CD4-positive, CD25-positive, alpha-beta regulatory T cell (primary cell): ENCODE measurements at places on chromosomes 6 and 20. TPM values are rescaled to one million over a fixed set of nuclear protein-coding genes. Genes with fewer than 3 reads are reported as not detected.

Gene FAM184A
- 7.7 TPM for total RNA-seq

Gene ME1
- not detected for total RNA-seq

Gene DPPA5
- not detected for total RNA-seq

Gene PRICKLE4
- not detected for total RNA-seq

Gene FAXC
- not detected for total RNA-seq

Gene LTV1
- total RNA-seq: 24.2 TPM

Gene AKAP12
- 0.30 TPM for total RNA-seq

Gene CST7
- total RNA-seq: 30.7 TPM

Gene CPNE5
- total RNA-seq: 4.3 TPM

Gene EPHA7
- not detected for total RNA-seq

Gene TRAPPC3L
- total RNA-seq: 0.37 TPM

Gene SIM1
- 0.64 TPM for total RNA-seq

Gene PM20D2
- total RNA-seq: 3.6 TPM

Gene KCNQ2
- 0.89 TPM for total RNA-seq

Gene CALHM4
- not detected for total RNA-seq

Gene KCNS1
- not detected for total RNA-seq

Gene KIF6
- total RNA-seq: not detected

Gene ADGRG6
- 0.74 TPM for total RNA-seq

Gene TUBB1
- total RNA-seq: 31.7 TPM

Gene KCNK15
- total RNA-seq: not detected

Gene RUNX2
- total RNA-seq: 30.0 TPM

Gene ATP5F1E
- total RNA-seq: 54.9 TPM

Gene BEND3
- 0.89 TPM for total RNA-seq

Gene HLA-DRA
- total RNA-seq: 100 TPM

Gene RNASET2
- 213 TPM for total RNA-seq

Gene CCM2L
- not detected for total RNA-seq

Gene GGTLC1
- not detected for total RNA-seq

Gene AGPAT4
- total RNA-seq: 14.6 TPM

Gene FAM217A
- not detected for total RNA-seq

Gene ENPP1
- total RNA-seq: not detected
